ENCODE measurements at places on chromosomes 5 and 9. TPM values are rescaled to one million over a fixed set of nuclear protein-coding genes. Genes with fewer than 3 reads are reported as not detected.
A peak's percentile ranks its signal among the peaks of the same experiment; 100 is the strongest.

- peak; percentile 91 for DNase-seq
Observed at GRCh38 chr5:157540707-157541446, 34.7 kb downstream of the ADAM19 start.

- no peak for DNase-seq
Observed at GRCh38 chr9:112193572-112194288, 18.6 kb upstream of the SUSD1 start.

DNA sequence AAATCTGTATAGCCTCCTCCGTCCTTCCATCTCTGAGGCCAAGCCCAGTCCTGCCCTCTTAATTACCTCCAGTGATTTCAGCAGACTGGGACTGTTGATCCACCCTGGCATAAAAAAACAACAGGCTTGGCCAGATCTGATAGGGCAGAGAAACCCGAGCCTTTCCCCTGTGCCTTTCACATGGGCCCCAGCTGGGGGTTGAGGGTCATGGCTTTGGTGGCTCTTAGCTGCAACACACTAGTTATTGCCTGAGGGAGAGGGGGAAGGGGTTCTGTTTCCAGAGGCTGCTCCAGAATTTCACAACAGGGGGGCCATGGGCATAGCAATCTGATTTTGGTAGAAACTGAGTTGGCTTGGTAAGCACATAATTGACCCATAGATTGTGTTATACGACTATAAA, 21.2 kb upstream of the PANK3 start:
- DNase-seq, result no peak

GRCh38 chr9:34049630-34050384, 1.1 kb upstream of the UBAP2 start:
- DNase-seq, result peak; percentile 7

DNA sequence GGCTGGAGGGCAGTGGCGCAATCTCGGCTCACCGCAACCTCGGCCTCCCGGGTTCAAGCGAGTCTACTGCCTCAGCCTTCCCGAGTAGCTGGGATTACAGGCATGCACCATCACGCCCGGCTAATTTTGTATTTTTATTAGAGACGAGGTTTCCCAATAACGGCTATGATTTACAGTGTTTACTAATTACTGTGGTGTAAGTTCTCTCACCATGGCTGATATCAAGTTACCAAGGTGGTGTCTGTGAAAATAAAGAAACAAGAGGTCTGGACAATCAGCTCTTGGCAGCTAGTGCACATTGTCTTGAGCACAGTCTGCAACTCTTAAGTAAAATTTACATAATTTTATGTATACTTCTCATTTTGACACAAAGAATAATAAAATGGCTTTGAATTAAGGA, 385.5 kb upstream of the COX7C start:
- DNase-seq, result no peak

- no peak for DNase-seq
Observed at GRCh38 chr9:1156794-1157550, 106.8 kb downstream of the DMRT2 start.

DNA sequence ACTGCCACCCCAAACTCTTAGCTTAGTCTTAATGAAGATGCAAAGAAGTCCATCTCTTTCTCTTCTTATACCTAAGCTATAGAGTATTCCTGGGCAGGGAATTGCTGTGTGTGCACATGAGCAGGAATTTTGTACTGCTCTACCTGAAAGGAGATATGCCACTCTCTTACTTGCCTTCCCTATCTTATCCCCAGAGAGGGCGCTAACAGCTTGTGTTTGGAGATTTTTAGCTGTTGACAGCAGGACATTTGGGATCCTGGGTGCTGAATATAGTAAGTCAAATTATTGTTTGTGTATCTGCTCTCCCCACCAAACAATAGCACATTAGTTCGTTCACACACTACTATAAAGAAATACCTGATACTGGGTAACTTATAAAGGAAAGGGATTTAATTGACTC, 159.5 kb downstream of the GABRG2 start:
- no peak for DNase-seq

- DNase-seq, result no peak
Observed at GRCh38 chr5:122126756-122127321, 2.5 kb upstream of the ZNF474 start.

DNA sequence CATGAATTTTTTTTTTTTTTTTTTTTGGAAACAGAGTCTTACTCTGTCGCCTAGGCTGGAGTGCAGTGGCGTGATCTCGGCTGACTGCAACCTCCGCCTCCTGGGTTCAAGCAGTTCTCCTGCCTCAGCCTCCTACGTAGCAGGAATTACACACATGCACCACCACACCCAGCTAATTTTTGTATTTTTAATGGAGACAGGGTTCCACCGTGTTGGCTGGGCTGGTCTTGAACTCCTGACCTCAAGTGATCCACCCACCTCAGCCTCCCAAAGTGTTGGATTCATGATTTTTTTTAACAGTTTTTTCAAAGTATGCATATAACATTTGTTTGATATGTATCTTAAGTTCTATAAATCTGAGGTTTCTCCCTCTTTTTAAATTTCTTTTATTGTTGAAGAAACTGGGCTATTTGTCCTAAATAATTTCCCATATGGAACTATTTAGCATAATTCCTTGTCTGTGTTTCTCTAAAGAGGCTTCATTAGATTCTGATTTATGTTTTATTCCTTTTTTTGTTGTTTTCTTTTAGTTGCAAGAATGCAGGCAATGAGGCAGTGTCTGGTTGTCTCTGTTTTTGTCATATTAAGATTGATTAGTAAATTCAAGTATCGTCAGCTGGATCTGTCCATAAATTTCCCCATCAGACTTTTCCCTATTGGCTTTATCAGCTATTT, 16.4 kb downstream of the RARS1 start:
- no peak for DNase-seq

- DNase-seq, result no peak
Observed at GRCh38 chr5:139474890-139475791, 4.3 kb downstream of the SMIM33 start.

DNA sequence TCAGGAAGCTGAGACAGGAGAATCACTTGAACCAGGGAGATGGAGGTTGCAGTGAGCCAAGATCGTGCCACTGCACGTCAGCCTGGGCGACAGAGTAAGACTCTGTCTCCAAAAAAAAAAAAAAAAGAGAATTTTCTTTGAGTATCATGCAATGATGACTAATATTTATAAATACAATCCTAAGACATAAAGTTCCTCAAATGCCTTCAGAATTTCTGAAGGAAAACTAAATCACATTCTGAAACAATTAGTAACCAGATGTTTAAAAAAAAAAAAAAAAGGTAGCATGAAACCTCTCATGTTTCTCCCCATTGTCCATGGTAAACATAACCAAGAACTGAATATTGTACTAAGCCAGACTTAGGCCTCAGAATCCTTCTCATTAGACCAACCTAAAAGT, 23.1 kb downstream of the MLLT3 start:
- no peak for DNase-seq

DNA sequence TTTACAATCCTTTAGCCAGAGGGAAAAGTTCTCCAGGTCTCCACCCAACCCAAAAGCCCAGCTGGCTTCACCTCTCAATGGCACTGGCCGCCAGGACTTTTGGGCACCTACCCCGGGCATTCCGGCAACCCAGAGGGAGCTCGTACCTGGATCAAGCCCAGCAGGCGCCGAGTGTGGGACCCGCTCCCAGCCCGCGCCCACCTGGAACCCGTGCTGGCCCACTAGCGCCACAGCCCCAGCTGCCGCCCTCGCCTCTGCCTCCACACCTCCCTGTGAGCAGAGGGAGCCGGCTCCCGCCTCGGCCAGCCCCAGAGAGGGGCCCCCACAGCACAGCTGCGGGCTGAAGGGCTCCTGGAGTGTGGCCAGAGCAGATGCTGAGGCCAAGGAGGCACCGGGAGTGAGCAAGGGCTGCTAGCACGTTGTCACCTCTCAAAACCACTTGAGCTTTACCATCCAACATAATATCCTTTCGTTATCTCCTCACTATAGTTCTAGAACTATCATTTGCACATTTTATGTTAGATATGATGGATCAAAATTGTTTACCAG, 69.7 kb downstream of the GCNT1 start:
- DNase-seq, result no peak

DNA sequence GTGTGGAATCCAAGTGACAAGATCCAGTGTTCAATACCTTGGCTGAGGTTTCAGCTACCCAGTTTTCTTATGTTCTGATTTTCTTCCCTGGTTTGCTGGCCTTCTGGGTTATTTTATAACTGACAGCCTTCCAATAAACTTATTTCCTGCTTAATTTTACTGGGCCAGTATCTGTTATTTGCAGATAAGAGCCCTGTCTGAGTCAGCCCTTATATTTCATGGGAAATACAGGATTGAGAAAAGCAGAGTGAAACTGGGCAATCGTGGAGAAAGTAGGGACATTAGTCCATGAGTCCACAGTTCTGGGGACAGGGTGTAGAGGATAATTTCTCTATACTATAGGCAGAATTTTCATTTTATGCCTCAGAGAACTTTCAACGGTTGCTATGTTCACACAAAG, 32.3 kb downstream of the TMEM167A start:
- DNase-seq, result no peak

DNA sequence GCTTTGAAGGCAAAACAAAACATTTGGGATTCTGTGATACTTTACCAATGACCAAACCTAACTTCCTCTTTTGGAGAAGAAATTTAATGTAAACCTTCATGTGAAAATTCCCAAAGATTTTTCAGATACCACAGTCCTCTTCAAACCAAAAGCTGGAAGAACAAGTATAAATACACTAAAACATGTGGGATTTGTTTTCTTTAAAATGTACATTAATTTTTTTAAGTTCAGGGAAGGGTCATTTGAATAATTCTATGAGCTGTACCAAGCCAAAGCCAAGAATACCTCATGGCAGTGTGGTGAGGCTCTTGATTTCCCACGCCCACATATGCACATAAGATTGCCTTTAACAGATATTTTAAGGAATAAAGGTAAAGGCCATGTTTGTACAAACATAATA, 28.4 kb upstream of the ITGA1 start:
- DNase-seq, result no peak

GRCh38 chr9:114742947-114743346, 61.0 kb upstream of the TEX48 start:
- no peak for DNase-seq

- DNase-seq, result no peak
Observed at GRCh38 chr9:14985419-14985818, 75.2 kb upstream of the FREM1 start.

GRCh38 chr5:65819215-65819904, 97.4 kb downstream of the NLN start:
- DNase-seq, result peak; percentile 3

DNA sequence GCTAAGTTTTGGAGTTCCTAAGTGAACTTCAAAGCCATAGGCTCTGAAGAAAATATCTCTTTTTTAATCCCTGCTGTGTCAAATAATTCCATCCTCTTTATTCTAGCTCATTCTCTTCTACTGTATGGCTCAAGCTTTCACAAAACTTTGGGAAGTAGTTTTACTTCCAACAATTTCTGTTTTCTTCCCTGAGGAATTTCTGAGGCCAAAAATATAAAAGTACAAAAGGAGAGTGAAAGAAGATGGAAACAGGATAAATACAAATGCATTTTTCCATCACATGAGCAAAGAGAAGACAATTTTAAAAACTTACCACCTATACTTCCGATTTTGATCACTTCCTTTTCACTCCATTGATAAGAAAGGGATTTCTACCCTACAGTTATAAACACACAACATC, 585.7 kb upstream of the DAB2 start:
- no peak for DNase-seq

- DNase-seq, result no peak
Observed at GRCh38 chr9:120377268-120378159, 202.5 kb downstream of the CDK5RAP2 start.

DNA sequence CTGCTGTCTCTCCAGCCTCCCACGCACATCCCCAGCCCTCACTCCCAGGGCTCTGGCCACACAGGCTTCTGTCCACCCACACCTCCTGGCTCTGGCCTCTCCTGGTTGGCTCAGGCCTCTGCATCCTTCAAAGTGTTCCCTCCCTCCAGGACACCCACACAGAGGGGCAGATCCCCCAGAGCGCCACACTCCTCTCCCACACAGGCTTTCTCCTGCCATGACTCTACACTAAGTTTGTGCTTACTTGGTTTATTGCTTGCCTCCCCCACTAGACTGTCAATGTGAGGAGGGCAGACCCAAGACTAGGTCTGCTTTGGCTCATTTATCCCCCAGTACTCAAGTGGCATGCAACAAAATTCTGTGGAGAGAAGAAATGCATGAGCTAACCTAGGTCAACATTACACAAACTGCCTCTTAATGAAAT, 67.0 kb upstream of the SPOCK1 start:
- no peak for DNase-seq

- DNase-seq, result no peak
Observed at GRCh38 chr9:34233672-34234071, 54.8 kb downstream of the UBAP1 start.

DNA sequence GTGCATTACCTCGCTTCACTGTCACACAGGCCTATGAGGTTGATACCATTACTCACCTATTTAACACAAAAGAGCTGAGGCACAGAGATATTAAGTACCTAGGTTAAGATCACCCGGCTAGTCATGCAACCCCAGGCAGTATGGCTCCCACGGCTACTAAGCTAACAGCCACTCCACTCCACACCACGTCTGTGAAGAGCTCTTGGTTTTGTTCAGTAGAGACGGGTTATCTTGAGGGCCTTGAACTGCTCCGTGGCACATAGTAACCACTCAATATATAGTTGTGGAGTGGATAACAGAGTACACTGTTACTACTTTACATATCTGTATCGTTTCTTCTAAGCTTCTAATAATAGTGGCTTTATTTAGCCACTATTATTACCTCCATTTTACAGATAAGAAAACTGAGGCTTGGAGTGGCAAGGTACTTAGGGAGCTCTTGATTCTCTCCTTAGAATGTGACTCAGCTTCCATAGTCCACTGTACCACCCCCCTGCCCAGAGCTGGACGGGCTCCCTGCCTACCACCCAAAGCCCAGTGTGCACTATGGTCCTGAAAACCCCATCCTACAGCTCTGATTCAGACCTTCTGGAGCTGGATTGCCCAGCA, 1.0 kb upstream of the CORO2A start:
- DNase-seq, result no peak

DNA sequence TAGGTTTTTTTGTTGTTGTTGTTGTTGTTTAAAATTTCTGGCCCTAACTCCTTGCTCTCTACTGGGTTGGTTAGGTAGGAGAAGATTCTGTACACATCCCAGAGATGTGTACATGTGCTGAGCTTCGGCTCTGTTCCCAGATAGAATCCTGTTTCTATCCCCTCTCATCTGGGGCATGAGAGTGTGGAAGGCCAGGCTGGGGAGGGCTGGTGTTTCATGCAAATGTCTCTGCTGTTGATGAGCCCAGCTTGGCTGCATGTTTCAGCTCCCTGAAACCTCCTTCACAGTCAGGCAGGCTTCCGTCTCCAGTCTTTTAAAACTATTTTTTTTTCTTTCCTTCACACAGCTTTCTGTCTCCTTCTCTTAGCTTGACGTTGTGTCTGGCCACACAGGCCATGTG, 526.9 kb upstream of the KLF4 start:
- DNase-seq, result no peak

DNA sequence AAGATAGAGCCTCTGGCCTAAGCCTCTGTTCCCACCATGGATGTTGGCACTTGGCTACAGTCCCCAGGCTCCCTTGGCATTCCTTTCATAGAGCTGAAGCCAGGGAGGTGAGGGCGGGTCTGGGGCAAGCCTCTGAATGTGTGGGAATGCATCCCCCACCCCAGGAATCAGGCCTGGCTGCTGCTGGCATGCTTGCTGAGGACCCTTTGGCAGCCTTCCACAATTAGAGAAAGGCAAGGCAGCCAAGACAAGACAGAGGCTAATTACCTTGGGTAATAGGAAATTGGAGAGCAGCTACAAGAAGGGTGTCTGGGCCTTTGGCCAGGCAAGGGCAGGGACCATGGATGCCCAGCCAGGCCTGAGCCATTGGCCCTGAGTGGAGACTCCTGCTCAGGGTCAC, 204.4 kb upstream of the TRIM32 start:
- DNase-seq, result no peak

TRPM3 gene
- total RNA-seq, result 1.4 TPM

RLN1 gene
- not detected for total RNA-seq

SPACA9 gene
- 1.4 TPM for total RNA-seq

BARX1 gene
- total RNA-seq, result not detected

NOXA1 gene
- total RNA-seq, result 2.6 TPM

UBAC1 gene
- 35.9 TPM for total RNA-seq

Data from dermis blood vessel endothelial cell (primary cell).